Naive thymus-derived CD4-positive, alpha-beta T cell (primary cell): ENCODE measurements at places on chromosomes 1 and 21. TPM values are rescaled to one million over a fixed set of nuclear protein-coding genes. Genes with fewer than 3 reads are reported as not detected.

DNA sequence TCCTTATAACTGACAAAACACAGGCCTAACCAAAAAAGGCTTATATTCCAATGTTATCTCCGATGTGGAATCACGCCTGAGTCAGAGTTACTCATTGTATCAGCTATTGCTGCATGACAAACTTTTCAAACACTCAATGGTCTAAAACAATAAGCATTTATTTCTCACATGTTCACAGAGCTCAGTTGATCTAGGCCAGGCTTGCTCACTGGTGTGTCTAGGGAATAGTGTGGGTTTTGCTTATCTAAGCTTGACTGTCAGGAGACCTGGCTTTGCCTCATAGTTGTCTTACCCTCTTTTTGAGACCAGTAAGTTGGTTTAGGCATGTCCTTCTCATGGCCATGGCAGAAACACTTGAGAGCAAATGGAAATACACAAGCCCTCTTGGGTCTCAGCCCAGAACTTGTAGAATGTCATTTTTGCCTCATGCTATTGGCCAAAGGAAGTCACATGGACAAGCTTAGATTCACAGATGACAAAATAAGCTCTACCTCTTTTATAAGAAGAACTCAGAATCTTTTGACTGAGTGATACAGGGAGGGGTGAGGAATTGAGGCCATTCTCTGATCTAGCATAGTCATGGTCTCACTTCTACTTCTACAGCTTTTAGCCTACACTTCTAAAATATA, 130.8 kb downstream of the HMCN1 start:
- no peak for DNase-seq

NTRK1 gene
- polyA plus RNA-seq = not detected

GRCh38 chr1:147618077-147618569, 52.2 kb downstream of the ACP6 start:
- no peak for DNase-seq

GRCh38 chr1:58839846-58840835, 56.3 kb upstream of the JUN start:
- DNase-seq = no peak

DNA sequence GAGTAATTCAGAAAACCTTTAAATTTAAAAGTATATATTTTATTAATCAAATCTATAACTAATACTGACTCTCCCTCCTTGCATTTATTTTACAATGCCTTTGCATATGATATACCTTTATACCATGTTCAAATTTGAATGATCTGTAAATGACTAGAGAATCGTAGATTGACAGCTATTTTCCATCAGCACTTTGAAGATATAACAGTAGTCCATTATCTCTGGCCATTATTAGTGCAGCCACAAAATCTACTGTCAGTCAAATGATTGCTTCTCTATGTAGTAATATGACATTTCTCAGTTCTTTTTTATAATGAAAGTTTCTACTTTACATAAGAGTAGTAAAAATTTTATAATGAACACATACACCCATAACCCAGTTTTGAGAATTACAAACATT, 1054.8 kb upstream of the B3GALT2 start:
- no peak for DNase-seq

PLCH2 gene
- 1.5 TPM for polyA plus RNA-seq

DNA sequence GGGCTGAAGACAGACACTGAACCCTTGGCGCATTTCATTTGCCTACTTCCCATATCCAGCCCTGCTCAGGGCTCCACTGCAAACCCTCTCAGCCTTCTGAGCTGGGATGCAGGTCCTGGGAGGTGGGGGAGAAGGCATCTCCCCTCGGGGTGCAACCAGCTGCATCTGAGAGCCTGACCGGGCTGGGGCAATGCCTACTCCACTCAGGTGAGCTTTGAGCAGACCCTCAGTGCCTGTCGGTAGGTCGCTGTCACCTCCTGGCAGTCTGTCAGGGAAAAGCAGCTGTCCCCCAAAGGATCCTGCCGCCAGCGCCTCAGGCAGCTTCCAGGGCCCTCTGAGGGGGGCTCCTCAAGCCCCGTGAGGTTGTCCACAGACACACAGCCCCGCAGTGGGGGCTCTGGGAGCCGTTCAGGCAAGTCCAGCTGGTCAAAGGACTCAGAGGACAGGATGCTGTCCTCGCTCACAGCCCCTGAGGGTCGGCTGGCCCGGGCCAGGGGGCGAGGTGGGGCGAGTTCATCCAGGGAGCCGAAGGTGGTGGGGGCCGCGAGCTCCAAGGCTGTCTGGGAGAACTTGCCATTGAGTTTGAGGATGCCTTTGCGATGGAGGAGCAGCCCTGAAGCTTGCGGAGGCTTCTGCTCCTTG, 18.2 kb downstream of the NUAK2 start:
- DNase-seq = no peak

DNA sequence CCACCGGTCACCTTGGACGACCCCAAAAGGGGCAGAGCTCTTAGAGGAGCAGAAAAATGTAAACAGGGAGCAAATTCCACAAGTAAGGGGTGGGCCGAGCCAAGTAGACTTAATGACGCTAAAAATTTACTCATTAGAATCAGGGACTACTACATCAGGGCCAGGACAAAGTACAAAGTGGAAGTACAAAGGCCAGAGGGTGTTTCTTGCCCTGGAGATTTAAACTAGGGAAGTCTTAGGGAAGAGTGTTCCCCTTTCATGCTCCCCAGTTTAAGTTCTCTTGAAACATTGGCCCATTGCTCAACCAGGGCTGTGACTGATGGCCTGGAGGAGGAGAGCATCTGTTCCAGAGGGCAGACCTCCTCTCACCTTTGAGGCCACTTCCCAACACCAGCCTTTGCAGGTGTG, 48.6 kb downstream of the BACH1 start:
- DNase-seq = no peak

- no peak for DNase-seq
These were observed 254.8 kb upstream of the GREM2 start for GRCh38 chr1:240866724-240867123.

MATN1 gene
- polyA plus RNA-seq = not detected

DNA sequence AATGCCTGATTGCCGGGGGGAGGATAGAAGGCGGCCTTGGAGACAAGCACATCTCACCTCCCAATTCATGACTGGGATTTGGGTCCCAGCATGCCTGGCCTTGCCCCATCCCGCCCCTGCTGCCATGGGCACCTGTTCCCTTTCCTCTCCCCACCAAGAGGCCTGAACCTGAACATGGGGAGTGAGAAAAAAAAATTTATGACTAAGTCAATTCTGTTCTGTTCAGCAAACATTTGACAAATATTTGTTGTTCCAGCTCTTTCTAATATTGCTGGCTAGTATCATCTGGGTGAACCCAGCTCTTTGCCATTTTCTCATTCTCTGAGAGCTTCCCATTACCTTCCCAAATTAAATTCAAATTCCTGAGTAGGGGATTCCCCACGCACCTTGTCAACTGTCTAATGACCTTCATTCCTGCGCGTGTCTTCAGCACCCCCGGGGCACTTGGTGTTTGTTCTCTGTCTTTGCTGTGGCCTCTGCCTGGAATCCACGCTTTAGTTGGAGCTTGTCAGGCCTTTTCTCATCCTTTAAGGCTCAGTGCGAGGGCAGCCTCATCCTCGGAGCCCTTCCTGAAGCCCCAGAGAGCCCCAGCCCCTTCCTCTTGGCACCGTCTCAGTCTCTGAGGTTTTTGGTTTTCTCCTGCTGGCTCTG, 42.8 kb downstream of the ARHGEF10L start:
- no peak for DNase-seq

GRCh38 chr1:85612704-85613361, 32.3 kb downstream of the CCN1 start:
- DNase-seq = no peak

DNA sequence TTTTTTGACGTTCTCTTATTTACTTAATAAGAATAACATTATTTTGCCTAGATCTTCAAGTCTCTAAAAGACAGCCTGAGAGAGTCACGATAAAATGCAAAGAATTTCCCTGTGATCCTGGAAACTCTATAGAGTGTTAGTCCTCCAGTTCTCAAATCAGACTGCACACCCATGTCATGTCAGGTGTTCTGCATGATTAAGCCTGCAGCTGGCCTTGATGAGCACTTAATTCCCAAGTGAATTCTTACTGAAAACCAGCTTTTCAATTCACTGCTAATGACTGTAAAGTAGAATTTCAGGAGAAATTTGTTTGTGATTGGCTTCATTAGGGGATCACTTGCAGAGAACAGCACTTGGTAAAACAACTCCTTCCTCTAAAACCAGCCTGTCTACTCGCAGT, 41.9 kb downstream of the CHML start:
- DNase-seq = no peak

- DNase-seq = no peak
These were observed 462.7 kb upstream of the CXADR start for GRCh38 chr21:17050156-17050555.

CBR3 gene
- 5.0 TPM for polyA plus RNA-seq

CELA3A gene
- not detected for polyA plus RNA-seq
